ENCODE measurements at places on chromosomes 2 and 18.

DNA sequence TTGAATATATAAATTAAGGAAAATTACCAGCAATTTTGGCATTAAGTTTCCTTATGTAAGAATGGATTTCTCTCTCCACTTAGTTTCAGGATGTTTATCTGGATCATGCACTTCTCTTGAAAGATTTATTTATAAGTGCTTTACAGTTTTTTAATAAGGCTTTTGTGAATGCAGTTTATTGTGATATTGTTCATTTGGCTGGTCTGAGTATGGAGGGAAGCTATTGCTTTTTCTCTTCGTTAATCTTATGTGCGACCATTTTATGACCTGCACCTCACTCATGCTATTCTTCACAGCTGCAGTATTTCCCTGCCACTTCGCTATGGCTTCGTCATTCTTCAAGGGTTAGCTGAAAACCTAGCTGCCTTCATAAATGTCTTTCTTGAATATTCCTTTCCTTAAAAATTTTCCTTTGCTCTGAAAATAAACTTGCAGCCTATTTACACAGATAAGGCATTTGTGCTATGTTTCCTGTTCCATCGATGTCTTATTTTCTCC lies 233.4 kb downstream of the SOCS6 start:
- no peak for DNase-seq

GRCh38 chr2:100876231-100876860 lies 56.4 kb downstream of the NPAS2 start:
- no peak for DNase-seq

DNA sequence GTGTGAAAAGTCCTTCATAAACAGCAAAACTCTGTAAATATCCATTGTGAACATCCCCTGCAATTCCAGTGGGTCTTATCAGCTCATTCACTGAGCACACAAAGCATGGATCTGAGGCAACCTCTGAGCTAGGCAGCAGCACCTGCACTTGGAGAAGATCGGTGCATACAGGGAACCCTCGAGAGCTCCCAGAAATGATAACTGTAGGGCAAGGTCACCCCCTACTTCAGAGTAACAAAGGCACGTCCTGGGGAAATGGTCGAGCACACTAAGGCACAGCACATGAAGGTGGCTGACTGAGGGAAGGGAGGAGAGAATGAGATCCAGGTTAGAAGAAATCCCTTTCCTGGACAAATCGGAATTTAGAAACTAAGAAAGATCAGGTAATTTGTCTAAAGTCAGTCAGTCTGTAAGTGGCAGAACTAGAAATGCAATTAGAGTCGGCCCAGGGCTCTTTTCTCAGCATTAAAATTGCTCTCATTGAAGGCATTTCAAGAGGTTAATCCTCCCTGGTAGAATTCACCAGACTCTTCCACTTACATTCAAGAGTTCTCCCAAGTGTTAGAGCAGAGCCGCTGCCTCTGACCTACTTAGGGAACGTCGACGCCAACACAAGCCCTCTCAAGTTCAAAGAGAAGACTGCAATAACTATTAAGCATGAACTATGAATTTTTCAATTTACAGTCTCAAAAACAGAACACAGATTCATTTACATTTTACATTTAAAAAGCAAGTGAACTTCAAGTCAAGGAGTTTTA lies 45.9 kb downstream of the PXDN start:
- DNase-seq: no peak

DNA sequence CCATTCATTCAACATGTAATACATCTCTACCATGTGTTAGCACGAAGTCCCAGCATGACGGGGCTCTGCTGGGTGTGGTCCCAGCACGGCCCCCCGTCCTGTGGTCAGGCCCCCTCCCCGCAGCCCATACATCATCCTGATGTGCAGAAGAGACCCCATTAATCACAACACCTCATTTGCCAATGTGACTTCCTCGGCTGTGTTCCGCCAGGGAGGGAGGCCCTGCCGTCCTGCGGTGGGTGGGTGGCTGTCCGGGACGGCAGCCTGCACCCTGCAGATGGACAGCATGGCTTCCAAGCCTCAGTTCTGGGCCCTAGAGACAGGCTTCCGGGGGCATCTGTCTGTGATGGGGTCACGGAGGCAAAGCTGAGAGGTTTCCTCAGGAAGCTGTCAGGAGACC lies 254.0 kb downstream of the CYP26B1 start:
- DNase-seq: no peak

All from NB4 (cell line).